ENCODE measurements at places on chromosomes 16 and 17.

- no peak for DNase-seq
Observed at GRCh38 chr17:13421581-13422130, 180.1 kb downstream of the HS3ST3A1 start.

- no peak for DNase-seq
Observed at GRCh38 chr17:50170662-50171370, 5.0 kb downstream of the SGCA start.

DNA sequence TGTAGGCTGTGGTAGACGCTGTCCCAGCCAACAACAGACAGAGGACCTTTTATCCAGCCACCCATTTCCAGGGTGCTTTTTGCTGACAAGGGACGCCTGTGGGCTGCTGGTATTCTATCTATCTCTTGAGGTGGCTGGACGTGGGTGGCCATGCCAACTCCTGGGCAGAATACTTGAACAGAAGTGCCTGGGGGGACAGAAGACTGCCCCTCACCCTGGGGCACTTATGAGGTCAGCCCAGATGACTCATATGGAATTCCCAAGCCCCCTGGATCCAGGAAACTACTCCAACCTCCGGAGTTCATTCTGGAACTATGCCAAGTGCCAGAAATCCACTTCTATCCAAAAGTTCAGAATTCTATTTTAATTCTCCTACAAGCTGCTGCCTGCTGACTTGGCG lies 61.3 kb downstream of the CDRT4 start:
- no peak for DNase-seq

GRCh38 chr17:46192189-46192438 lies 1.1 kb downstream of the KANSL1 start:
- no peak for DNase-seq

- no peak for DNase-seq
Observed at GRCh38 chr16:72367851-72368250, 195.9 kb upstream of the PMFBP1 start.

DNA sequence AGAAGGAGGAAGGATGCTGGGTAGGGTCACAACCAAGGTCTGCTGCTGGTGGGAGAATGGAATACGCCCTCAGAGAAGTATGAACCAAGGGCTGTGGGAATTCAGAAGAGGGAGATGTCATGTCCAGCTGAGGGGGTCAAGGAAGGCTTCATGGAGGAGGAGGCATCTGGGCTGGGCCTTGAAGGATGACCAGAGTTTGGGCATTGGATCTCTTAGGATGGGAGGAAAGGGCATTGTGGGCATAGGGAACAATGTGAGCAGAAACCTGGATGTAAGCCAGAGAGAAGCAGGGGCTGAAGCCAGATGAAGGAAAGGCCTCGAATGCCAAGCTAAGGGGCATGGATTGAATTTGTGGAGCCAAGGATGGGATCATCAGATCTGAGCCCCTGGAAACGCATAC lies 49.2 kb upstream of the MAP3K14 start:
- no peak for DNase-seq

All from activated effector memory CD4-positive, alpha-beta T cell treated with Interleukin-2 at 50 U/mL for 16 hours (primary cell).